ENCODE measurements at places on chromosomes 16 and 17.
A peak's percentile ranks its signal among the peaks of the same experiment; 100 is the strongest.

DNA sequence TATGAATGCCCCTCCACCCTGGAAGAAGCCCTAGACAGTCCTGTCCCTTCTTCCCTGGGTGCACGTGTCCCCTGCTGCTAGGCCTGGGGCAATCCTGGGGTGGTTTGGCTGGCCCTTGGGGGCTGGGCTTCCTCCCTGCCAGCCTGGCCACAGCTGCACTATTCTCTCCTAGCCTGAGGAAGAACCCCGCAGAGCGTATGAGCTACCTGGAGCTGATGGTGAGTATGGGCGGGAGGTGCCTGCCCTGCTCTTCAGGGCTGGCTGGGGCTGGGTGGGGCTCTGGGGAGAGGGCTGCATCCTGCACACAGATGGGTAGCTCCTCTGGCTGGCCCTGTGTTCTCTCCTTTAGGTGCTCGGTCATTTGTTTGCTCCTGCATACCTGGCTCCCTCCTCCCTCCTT lies 28.8 kb downstream of the MAP2K3 start:
- DNase-seq: no peak

DNA sequence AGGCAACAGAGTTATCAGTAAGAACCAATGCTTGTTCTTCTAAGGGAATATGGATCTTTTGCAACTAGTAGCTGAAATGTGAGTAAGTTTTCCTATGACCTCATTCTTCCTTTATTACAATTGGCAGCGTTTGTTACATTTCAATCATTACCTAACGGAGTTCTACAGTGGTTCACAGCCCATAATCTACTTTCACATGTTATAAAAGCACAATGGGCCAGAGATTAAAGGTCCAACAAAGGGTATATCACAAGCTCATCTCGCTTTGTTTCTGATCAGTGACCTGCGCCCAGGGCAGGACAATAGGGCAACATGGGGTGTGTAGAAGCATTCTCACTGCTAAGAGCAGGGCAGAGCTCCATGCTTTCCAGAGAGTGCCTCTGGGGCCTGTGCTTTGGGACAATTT lies 279.9 kb upstream of the DYNLRB2 start:
- no peak for DNase-seq

GRCh38 chr17:43907425-43907981 lies at the start of gene MPP2:
MPP2 (minus strand) TSS chr17:43907536; CDS start chr17:43904460, 3,076 bp downstream.
- peak; percentile 33 for DNase-seq

- DNase-seq: no peak
These were observed 7.0 kb upstream of the GAN start for GRCh38 chr16:81307770-81308169.

- DNase-seq: no peak
These were observed 11.3 kb downstream of the CACNG4 start for GRCh38 chr17:66975614-66976378.

GRCh38 chr17:3636908-3637373 lies 381 bp downstream of the CTNS start:
- no peak for DNase-seq

DNA sequence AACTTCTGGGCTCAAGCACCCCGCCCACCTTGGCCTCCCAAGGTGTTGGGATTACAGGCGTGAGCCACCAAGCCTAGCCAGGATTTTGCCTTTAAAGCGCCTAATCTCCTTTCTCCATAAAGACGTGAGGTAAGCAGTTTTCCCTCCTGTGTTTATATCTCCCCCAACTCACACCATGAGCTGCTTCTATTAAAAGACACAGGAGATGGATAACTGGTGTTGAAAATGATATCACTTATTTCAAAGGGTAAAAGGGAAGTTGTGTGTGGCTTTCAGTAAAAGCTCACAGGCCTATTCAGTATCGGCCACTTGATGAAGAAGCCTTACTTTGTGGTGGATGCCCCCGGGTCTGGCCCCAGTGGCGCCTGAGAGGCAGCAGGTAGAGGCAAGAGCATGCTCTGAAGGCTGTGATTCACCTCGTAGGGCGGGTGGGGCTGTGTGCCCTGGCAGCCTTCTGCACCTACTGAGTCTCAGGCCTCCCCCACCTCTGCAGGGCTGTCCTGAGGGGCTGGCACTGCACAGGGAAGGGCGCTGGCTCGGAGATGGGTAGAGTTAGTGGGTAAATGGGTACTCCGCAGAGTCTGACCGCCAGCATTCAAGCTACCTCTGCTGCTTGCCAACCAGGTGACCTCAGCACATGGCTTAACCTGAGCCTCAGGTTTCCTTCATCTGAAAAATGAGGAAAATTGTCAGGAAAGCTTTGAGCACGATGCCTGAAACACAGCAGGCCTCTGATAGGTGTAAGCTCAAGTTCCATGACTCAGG lies 146.8 kb downstream of the CLEC16A start:
- DNase-seq: no peak

DNA sequence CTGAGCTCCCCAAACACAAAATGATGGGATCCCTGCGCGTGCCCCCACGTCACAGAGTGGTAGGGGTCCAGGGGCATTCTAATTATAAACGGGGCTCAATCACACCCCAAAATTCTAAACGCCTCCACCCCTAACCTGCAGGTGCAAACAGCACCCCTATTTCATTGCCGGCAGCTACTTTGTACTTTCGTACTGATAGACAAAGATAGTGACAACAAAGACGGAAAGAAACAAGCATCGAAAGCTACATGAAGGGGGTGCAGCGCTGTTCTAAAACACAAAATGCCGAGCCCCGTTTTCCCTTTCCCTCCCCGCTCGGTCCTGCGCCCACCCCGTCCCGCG lies 13.9 kb downstream of the MIS12 start:
- no peak for DNase-seq

DNA sequence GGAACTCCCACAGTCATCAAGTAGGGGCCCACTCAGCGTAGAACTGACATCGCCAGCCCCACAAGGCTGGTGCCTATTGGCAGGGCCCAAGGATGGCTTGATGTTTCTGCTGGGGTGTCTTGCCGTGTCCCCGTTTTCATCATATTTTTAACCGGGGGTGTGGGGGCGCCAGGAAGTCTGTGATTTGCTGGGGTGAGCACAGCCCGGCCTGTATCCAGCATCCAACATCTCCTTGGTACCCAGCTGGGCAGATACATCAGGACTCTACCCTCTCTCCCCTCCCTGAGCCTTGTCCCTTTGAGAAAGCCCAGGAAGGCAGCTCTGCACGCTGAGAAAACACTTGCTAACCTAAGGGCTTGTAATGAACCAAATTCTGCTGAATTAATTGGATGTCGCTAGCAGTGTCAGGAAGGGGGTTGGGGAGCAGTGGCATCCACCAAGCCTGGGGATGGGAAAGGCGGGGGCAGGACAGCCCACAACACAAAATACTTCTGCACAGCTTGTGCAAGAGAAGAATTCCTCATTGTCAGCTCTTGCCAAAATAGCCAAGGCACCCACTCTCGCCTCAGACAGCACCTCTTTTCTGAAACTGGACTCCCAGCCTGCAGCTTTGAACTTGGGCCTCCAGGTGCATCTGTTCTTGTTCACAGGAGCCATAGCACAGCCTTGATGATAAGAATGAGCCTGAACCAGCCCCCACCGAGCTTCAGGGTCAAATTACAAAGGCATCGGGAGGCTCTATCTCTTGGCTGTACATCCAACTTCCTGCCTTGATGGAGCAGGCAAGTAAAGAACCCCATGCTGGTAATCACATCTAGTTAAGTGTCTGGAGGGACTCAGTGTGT lies 63.7 kb upstream of the LYRM9 start:
- DNase-seq: no peak

GRCh38 chr16:28013392-28013791 lies 50.1 kb downstream of the GSG1L start:
- no peak for DNase-seq

GRCh38 chr17:50200457-50201275 lies 765 bp downstream of the COL1A1 start:
- peak; percentile 74 for DNase-seq

DNA sequence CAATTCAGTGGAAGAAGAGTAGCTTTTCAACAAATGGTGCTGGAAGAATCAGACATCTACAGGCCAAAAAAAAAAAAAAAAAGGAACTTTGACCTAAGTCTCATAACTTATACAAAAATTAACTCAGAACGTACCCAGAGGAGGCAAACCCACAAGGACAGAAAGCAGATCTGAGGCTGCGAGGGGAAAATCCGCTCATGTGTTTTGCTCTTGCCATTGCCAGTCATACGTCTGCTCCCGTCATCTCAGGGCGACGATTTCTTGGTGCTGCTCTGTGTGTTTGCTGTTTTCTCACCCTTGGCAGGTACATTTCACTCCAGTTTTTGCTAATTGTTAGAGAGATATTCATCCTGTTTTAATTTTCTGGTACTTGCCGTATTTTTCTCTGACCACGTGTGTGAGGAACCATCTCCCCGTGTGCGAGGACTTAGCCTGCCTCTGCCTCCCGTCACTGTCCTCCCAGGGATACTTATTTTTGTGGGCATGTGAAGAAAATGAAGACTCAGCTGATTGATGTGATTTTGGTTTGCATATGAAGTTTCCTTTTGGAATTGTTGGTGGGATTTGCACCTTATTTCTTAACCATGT lies 33.4 kb upstream of the ACSF3 start:
- DNase-seq: no peak

DNA sequence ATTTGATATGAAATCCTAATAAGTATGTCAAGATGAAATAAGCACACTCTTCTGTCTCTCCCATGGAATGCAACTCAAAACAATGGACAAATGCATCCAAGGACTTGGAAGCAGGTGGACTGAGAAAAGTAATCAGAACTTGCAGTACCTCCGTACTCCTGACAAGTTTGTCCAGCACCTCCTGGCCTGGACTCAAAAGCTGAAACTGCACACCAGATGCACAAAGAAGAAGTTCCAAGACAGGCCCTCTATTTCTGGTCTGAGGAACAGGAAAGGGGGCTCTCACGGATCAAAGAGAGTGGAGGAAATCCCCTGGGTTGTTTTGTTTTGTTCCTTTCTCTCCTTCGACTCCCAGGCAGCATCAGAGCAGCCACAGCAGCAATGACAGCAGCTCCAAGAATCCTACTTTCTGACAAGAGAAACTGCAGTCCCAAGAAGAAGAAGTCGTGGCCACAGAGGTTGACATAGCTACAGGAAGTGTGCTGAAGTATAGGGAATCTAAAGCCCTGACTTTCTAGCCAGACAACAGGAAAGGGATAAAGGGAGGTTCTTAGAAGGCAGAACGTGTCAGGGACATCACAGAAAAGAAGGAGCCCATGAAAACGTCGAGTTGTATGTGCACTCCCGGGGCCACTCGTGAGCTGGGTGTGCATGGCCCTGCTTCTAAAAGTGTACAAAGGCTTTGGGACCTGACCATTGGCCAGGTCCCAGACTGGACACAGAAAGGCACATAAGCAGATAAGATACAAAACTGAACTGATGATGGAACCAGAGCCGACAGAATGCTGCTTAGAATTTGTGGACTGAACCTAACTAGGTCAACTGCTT lies 29.3 kb downstream of the AKAP10 start:
- no peak for DNase-seq

- DNase-seq: no peak
These were observed 26.1 kb downstream of the RCVRN start for GRCh38 chr17:9878786-9879525.

DNA sequence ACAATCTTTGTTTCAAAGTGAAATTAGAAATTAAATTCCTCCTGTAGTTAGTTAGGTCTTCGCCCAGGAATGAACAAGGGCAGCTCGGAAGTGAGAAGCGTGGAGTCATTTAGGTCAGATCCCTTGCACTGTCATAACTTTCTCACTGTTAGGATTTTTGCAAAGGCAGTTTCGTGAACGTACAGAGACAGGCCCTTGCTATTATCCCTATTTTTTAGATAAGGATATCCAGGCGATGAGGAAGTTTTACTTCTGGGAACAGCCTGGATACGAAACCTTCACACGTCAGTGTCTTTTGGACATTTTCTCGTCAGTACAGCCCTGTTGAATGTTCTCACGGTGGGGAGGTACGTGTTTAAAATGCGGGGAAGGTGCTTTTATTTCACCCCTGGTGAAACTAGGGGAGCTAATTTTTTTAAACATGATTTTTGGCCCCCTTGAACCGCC lies 318 bp upstream of the RBL2 start:
- DNase-seq: no peak
